DMS79 (cell line): ENCODE measurements at places on chromosomes 3 and 15.

DNA sequence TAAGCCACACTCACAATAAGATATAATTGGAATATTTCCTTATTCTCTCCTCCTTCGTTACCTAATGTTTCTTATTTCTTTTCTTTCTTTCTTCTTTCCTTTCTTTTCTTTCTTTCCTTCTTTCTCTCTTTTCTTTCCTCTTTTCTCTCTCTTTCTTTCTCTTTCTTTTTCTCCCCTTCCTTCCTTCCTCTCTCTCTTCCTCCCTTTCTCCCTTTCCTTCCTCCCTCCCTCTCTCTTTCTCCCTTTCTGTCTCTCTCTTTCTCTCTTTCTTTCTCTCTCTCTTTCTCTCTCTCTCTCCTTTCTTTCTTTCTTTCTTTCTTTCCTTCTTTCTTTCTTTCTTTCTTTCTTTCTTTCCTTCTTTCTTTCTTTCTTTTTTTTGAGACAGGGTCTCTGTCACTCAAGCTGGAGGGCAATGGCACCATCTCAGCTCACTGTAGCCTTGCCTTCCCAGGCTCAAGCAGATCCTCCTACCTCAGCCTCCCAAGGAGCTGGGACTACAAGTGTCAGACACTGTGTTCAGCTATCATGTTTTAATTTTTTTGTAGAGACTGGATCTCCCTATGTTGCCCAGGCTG is 19.3 kb upstream of the PIAS1 start:
- DNase-seq, result no peak

DNA sequence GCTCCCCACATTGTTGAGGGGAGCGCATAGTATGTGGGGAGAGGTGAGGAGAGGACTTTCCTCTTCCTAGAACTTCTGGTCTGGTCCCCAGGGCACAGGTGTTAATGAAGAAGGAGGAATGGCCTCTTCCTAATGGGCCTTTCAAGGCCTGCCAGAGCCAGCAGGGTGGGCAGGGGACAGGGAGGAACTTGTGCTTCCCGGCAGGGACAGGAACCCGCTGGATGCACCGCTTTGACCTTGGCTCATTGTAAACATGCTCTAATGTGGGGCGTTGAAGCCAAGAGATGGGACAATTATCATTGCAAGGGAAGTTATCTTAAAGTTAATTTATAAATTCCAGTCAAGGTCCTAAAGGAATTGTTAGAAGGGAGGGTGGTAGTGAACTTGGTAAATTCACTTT is 21.0 kb upstream of the CHRNB4 start:
- no peak for DNase-seq

DNA sequence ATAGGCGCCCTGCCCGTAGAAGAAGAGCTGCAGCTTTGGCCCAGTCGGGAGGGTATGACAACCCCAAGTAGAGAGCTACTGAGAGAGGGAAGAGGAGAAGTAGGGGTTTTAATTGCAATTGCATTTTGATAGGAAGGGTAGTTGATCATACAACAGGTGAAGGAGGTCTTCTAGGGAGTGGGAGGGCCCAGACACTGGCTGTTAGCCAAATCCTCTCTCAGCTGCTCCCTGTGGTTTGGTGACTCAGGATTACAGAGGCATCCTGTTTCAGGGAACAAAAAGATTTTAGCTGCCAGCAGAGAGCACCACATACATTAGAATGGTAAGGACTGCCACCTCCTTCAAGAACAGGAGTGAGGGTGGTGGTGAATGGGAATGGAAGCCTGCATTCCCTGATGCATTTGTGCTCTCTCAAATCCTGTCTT is 408.9 kb upstream of the THBS1 start:
- peak; percentile 19 for DNase-seq

DNA sequence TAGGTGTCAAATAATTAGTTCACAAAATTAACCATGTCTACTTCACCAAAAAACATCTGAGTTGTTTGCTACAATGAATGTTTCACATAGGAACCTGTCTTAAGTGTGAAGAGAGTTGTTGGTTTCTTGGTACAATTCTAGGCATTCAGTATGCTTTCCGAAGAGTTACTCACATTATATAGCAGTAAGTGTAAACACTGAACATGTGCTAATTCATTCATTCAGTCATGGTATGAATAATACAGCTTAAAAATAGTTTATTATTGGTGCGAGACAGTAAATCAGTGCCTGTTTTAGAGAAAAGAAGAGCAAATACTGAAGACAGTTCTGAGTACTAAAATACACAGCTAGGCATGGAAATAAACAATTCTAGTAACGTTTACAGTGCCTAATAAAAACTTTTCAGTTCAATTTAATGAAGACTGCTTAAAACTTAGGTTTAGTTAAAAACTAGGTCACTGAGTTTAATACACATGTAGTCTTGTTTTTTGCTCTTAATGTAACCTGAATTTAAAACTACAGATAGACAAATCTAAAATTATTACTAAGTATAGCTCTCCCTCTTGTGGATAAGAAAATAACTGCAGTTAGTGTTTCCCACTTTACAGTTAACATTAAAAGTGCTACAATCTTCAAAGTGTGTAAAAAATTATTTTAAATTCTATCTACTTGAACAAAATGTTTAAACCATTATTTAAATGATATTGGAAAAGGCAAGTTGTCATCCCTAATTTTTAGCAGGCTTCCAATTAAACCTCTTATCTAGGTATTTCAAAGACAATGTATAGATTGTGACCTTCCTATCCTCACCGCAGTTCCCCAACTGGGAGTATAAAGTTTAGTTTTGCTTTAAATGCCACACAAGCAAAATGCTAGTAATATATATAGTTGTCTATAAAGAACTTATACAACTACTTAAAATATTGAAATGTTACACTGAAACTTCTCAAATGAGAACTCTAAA is 20.1 kb upstream of the ZCWPW2 start:
- DNase-seq, result no peak

DNA sequence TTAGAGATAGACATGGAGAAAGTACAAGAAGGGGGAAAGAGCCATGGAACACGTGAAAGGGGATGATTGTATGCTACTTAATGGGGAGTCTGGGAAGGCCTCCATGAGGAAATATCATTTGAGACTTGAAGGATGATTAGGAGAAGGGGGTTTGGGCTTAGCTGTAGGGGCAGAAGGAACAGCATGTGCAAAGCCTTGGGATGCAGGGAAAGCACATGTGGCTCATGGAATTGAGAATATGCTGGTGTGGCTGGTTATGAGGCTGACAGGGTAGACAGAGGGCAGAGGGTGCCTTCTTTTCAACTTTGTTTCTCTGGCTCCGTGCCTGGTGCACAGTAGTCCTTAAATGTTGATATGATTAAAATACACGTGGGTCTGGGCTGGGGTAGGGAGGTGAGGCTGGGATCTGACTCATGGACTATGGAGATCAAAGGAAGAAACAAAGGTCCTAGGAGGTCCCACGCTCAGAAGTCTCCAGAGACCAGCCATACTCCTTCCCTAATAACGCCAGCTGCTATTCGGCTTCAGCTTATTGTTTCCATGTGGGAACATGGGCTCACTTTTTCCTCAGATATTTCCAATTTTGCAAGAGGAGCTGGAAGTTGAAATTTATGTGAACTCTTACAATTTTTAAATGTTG is 1.1 kb downstream of the GTF2E1 start:
- DNase-seq, result no peak

GRCh38 chr3:13612829-13613228 is 63.9 kb downstream of the FBLN2 start:
- DNase-seq, result no peak

DNA sequence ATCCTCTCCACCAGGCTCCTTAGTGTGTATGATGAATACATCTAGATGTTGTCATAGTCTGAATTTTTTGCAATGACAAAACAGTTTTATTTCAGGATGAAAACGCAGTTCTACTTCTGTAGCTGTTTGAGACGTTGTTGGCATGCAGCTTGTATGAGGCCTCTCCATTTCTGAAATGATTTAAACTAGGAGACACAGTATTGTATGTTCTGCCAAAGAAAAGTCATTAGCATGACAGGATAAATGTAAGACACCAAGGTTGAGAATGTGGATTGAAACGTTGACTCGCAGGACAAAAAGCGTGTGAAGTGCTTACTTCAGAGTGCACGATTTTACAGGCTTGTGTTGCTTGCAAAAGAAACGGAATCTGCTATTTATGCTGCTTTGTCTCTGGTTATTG is 35.3 kb downstream of the ABHD17C start:
- DNase-seq, result no peak

- no peak for DNase-seq
Measured at GRCh38 chr3:132966374-132966773, 71.8 kb upstream of the TMEM108 start.

DNA sequence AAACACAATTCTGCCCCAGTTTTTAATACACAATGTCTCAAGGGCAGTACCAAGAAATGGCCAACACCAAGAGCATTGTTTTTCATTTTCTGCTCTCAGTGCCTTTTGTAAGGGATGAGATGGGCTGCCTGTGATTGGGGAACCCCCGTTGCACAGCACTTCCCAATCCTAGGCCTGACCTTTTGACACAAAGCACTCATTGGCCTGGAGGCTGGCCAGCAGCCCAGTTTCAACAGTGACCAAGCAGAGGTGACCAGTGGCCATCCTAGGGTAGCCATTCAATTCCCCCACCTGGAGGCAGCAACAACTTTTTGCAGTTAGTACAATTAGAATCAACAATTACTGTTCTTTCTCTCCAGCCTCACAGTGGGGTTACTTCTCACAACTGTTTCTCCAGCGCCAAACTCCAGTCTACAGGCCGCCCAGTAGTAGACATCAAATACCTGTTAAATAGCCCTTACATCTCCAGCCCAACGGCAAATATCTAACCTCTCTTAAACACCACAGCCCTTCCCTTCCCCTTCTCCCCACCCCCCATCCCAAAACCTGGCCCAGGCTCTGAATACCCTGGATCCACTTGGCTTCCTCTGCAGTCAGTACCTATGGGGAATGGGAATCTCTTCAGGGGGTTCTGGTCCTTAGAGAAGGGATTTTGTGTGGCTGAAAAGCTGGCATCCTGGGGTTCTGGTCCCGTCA is 8.9 kb upstream of the LRRC2 start:
- no peak for DNase-seq

GRCh38 chr3:62669161-62669560 is 206.1 kb downstream of the CADPS start:
- no peak for DNase-seq

DNA sequence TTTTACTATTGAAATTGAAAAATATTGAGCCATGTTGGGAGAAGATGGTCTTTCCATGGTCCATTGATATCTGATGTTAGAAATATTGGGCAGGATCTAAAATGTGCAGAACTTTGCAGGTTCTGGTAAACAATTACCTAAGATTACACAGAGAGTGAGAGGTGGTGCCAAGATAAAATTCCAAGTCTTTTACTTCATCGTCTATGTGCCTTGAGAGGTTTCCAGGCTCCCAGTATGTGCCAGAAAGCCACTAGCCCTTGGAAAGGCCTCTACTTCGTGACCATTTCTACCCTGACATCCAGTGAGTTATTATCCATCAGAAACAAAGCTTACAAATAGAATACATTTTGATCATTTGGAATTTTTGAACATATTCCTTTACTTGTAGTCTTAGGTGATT is 27.6 kb downstream of the CD200 start:
- DNase-seq, result no peak

DNA sequence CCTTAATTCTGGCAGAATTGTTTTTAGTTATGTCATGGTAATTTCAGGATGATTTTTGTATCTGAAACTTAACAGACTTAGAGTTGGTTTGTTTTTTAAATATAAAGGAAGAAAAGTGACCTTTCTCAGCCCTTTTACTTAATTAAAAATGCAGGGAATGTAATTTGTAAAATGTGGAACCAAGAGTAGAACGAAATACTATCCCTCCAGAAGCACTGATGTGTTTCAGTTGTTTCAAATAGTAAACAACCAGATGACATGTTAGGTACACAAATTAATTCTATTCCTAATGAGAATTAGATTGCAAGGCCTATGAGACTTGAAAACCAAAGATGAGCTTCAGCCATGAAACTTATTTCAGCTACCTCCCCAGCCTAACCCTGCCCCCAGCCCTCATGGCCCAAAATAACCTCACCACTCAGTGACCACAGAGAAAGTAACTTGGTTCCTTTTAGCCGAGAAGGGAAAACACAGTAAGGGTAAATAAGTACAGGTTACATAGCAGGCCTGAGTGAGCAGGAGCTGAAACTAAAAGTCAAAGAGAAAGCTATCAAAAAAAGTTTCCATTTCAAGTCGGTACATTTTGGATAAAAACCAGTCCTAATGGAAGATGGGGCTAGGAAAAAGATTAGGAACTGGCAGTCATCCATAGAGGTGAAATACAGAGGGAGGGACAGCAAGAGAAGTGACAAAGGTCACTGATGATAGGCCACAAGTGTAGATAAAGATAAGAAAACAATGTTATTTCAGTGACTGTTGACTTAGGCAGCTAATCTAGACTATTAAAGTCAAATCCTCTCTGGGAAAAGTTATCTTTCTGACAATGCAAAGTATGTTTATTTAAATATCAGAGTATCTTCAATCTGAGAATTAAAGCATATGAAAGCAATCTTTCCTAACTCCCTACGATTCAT is 23.2 kb downstream of the SENP8 start:
- no peak for DNase-seq

GRCh38 chr3:10397879-10398278 is 77.0 kb upstream of the SEC13 start:
- no peak for DNase-seq

DNA sequence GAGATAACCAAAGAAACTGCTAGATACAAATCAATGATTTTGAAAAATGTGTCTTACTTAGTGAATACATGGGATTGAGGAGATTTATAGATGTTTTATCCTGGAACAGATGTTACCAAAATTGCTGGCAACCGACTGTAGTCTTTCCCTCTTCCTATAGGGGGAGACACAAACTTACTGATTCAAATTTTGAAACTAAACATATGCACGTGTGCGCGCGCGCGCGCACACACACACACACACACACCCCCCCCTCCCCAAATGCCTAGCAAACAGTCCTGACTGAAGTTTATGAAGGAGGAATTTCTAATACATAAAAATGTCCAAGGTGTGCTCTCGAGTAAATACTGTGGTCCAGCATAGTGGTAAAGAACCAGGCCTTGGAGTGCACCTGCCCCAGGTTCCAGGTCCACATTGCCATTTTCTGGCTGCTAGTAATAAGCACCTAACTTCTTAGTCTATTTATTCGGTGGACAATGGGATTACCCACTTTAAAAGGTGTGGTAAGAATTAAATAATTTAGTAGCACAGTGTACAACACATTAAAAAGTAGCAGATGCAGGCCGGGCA is 18.5 kb upstream of the C3orf62 start:
- no peak for DNase-seq

GRCh38 chr3:129867506-129868124 is 25.9 kb downstream of the TMCC1 start:
- DNase-seq, result no peak

DNA sequence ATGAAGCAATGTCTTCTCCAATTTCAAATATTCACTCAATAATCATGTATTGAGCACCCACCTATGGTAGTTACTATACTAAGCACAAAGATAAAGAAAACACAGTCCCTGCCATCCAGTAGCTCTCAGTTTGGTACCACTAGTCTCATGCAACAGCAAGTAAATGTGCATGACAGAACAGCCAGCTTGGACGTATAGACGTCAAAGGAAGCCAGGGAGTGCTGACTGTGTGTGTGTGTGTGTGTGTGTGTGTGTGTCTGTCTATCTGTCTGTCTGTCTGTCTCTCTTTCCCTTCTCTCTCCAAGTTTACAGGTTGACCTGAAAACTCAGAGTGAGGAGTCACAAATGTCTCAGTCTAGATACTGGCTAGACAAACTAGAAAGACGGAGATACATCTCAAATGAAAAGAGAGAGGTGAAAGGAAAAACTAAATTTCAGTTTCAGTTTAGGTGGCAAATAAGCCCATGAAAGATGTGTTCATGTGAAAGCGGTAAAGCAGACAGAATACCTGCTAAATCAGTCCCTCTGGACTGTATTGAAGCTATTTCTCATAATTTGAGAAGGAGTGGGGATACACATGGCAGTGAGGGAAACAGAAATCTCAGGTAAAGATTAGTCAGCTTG is 141.1 kb upstream of the PTPRG start:
- DNase-seq, result no peak

GRCh38 chr15:66805202-66805885 is 103.3 kb downstream of the SMAD6 start:
- DNase-seq, result no peak
